ENCODE measurements at places on chromosomes 16 and 17. TPM values are rescaled to one million over a fixed set of nuclear protein-coding genes. Genes with fewer than 3 reads are reported as not detected.

CHMP6 gene
- 36.6 TPM for total RNA-seq

CFAP52 gene
- total RNA-seq = not detected

C16orf54 gene
- 21.3 TPM for total RNA-seq

DNA sequence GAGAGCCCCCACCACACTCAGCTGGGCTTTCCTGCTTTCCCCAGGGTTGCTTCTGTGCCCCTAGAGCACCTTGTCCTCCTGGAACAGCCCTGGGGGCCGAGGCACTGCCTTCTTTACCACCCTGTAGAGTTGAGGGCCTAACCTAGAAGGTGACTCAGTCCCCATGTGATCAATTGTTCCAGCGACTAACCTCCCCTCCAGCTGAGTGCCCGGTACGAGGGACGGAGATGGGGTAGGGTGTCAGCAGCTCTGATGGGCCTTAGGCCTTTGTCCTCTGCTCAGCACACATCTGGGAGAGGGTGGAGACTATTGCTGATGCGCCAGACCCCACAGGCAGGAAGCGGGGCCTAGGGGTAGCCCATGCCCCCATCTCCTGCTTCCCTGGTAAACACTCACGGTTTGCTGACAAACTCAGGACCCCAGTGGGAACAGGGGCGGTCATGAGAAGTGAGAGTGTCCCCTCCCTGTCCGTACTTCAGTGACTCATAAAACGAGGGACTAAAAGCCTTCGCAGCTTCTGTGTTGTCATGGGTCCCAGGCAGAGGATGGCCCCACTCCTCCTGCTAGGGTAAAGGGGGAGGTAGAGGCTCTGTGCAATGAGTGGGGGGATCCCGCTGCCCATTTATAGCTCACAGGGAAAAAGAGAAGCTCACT, 33.1 kb downstream of the NECAB2 start:
- H3K27me3 ChIP-seq = peaks cover 4% of the 10 kb centered on the region
- H3K4me3 ChIP-seq = no peak overlapping the region
- H3K36me3 ChIP-seq = no peaks in the 10 kb centered on the region
- no peaks in the 10 kb centered on the region for H3K4me1 ChIP-seq
- H3K27ac ChIP-seq = no peak overlapping the region

- no peaks in the 10 kb centered on the region for H3K36me3 ChIP-seq
- H3K4me1 ChIP-seq = no peaks in the 10 kb centered on the region
- no peak overlapping the region for H3K4me3 ChIP-seq
- H3K27ac ChIP-seq = no peak overlapping the region
- peaks cover 37% of the 10 kb centered on the region for H3K27me3 ChIP-seq
Measured at GRCh38 chr17:49578414-49578813, 2.7 kb downstream of the NXPH3 start.

GRCh38 chr16:76926595-76926994, 264.4 kb upstream of the MON1B start:
- no peak overlapping the region for H3K27ac ChIP-seq
- no peaks in the 10 kb centered on the region for H3K27me3 ChIP-seq
- no peaks in the 10 kb centered on the region for H3K4me1 ChIP-seq
- H3K36me3 ChIP-seq = no peaks in the 10 kb centered on the region

DNA sequence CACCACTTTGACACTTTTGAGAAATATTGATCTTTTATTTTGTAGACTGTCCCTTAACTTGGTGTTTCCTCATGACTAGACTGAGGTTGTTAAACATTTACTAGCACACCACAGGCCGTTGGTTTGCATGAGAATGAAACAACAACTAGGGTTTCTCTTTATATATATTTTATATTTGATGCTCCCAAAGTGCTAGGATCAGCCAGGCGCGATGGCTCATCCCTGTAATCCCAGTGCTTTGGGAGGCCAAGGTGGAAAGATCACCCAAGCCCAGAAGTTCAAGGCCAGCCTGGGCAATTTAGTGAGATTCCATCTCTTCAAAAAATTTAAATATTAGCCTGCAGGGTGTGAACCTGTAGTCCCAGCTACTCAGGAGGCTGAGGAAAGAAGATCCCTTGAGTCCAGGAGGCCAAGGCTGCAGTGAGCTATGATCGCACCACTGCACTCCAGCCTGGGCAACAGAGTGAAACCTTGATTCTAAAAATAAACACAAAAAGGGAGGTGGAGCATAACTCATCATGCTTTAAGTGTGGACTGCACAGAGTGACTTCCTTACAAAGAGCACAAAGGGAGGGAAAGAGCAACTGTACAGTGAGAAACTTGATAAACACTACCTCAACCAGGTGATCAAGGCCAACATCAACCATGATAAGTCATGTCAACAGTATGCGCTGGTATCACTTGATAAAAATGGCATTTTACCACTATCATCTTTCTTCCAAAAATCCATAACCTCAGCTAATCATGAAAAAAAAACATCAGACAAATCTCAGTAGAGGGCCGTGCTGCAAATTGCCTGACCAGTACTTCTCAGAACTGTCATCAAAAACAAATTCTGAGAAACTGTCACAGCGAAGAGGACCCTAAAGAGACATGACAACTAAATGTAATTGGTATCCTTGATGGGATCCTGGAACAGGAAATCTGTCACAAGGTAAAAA, 72.8 kb upstream of the ATF7IP2 start:
- no peaks in the 10 kb centered on the region for H3K27me3 ChIP-seq
- no peaks in the 10 kb centered on the region for H3K36me3 ChIP-seq
- peaks cover 17% of the 10 kb centered on the region for H3K4me1 ChIP-seq
- H3K4me3 ChIP-seq = no peak overlapping the region
- no peak for DNase-seq

DNA sequence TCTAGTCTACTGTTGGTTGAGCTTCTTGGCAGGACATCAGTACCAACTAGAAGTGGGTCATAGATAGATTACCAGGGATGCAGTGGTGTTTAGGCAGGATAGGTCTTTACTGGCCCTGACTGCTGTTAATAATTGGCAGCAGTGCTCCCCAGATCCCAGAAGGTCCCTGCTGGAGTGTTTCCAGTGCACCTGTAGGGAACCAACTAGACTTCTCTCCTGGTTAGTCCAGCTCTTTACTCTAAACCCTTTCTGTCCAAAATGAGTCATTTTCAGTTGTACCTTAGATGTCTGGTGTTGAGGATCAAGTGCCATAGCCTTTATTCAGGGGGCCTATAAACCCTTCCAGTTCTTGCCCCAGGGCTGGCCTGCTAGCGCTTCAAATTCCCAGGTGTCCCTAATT, 8.7 kb downstream of the POLR2C start:
- H3K27ac ChIP-seq = no peak overlapping the region
- H3K36me3 ChIP-seq = peaks cover 25% of the 10 kb centered on the region
- H3K27me3 ChIP-seq = no peaks in the 10 kb centered on the region
- peaks cover 13% of the 10 kb centered on the region for H3K4me1 ChIP-seq

- no peak overlapping the region for H3K27ac ChIP-seq
- no peak overlapping the region for H3K4me3 ChIP-seq
- peaks cover 46% of the 10 kb centered on the region for H3K36me3 ChIP-seq
- H3K4me1 ChIP-seq = peaks cover 51% of the 10 kb centered on the region
- H3K27me3 ChIP-seq = no peaks in the 10 kb centered on the region
Measured at GRCh38 chr16:11047939-11048800, 103.8 kb downstream of the CLEC16A start.

DNA sequence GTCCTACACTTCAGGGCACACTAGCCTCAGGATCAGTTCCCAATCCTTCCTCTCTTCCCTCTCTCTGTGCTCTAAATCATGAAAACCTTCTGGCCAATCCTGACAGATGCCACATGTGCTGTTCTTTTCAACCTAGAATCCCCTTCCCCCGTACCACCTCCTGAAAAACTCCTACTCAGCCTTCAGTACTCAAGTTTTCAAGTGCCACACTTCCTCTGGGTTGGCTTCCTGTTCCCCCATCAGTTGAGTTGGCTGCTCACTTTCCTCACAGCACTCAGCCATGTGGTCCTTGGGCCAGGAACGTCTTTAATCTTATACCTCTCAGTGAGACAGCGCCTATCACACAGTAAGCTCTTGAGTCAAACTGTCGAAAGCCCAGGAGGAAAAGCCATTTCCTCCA, 3.3 kb downstream of the ASPHD1 start:
- H3K27ac ChIP-seq = no peak overlapping the region
- H3K36me3 ChIP-seq = peaks cover 5% of the 10 kb centered on the region
- H3K27me3 ChIP-seq = peaks cover 11% of the 10 kb centered on the region
- H3K4me3 ChIP-seq = peak overlapping the region; percentile 27
- DNase-seq = no peak

DNA sequence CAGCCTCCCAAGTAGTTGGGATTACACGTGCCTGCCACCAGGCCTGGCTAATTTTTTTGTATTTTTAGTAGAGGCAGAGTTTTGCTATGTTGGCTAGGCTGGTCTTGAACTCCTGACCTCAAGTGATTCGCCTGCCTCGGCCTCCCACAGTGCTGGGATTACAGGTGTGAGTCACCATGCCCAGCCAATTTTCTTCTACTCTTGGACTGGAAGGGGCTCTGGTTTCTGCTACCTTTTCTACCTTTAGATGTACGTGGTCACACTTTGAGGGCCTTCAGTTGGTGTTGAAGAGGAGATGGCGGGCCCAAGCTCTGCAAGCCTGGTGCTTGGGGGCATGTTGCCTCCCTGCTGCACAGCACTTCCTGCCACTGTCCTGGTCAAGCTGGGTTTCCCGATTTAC, 173.6 kb downstream of the PRKCA start:
- H3K36me3 ChIP-seq = peaks cover 32% of the 10 kb centered on the region
- no peaks in the 10 kb centered on the region for H3K27me3 ChIP-seq
- H3K4me3 ChIP-seq = no peak overlapping the region
- H3K27ac ChIP-seq = no peak overlapping the region
- DNase-seq = no peak
- peaks cover 32% of the 10 kb centered on the region for H3K4me1 ChIP-seq

GRCh38 chr17:73658821-73659515, 14.7 kb upstream of the SDK2 start:
- no peaks in the 10 kb centered on the region for H3K4me1 ChIP-seq
- no peak overlapping the region for H3K4me3 ChIP-seq
- H3K27ac ChIP-seq = no peak overlapping the region
- H3K36me3 ChIP-seq = peaks cover 3% of the 10 kb centered on the region

GRCh38 chr17:45433159-45433535, 477 bp upstream of the ARHGAP27 start:
- DNase-seq = no peak
- H3K27me3 ChIP-seq = no peaks in the 10 kb centered on the region
- H3K27ac ChIP-seq = no peak overlapping the region
- peak overlapping the region; percentile 70 for H3K4me3 ChIP-seq
- peaks cover 21% of the 10 kb centered on the region for H3K4me1 ChIP-seq
- H3K36me3 ChIP-seq = peaks cover 3% of the 10 kb centered on the region

GRCh38 chr17:41784207-41784744, 2.2 kb downstream of the JUP start:
- H3K4me1 ChIP-seq = peaks cover 11% of the 10 kb centered on the region
- H3K4me3 ChIP-seq = no peak overlapping the region
- DNase-seq = no peak

DNA sequence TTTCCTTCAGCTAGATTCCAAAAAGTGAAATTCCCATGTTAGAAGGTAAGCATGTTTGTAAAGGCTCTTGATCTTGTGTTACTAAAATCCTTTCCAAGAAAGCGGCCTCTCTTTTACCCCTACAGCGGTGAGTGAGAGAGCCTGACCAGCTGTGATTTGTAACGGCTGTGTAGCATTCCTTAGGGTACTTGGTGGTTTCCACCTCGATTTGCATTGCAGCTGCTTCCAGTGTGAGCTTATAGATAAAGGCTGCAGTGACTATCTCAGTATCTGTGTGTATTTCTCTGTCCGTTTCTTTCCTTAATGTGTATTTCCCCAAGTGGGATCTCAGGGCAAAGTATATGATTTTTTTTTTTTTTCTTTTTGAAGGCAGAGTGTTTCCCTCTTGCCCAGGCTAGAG, 169.4 kb downstream of the SNX29 start:
- no peaks in the 10 kb centered on the region for H3K27me3 ChIP-seq
- H3K4me1 ChIP-seq = peaks cover 12% of the 10 kb centered on the region
- no peak overlapping the region for H3K27ac ChIP-seq
- no peak overlapping the region for H3K4me3 ChIP-seq
- DNase-seq = no peak

DNA sequence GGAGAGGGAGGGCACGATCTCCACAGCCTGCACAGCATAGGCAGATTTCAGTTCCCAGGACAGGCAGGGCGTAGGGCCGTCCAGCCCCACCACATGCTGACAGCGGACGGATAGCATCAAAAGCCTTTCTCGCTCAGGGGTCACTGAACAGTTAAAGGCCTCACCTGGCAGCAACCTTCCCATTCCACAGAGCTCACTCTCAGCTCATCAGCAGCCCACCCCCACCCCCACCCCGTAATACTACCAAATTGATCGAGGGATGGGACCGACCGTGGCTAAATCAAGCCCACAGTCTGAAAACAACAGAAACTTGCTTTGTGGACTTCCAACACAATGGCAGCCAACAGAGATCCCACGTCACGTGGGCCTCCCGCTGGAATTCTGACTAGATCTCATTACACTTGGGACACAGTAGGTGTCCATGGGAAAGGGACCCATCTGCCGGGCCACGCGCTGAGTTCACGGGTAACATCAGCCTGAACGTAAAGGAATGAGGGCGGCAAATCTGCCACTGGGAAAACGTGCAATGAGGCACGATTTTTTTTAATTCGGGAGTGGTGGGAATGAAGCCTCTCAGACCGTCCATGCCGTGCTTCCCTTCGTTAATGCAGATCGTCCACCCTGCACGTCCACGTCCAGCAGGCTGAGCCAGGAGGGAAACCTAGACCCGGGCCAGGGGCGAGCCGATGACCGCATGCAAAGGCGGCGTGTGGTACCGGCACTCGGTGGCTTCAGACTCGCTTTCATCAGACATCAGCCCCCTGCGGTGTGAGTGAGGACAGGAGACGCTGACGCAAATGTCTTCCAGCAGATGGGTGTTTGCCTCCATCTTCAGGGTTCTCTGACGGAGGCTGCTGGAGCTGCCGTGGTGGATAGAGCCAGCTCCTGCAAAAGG, 92.1 kb downstream of the TBC1D16 start:
- H3K4me3 ChIP-seq = no peak overlapping the region
- H3K27me3 ChIP-seq = peaks cover 2% of the 10 kb centered on the region
- H3K27ac ChIP-seq = peak overlapping the region; percentile 67
- H3K36me3 ChIP-seq = no peaks in the 10 kb centered on the region
- H3K4me1 ChIP-seq = peaks cover 9% of the 10 kb centered on the region

- H3K4me3 ChIP-seq = no peak overlapping the region
- H3K4me1 ChIP-seq = no peaks in the 10 kb centered on the region
- no peak overlapping the region for H3K27ac ChIP-seq
- DNase-seq = no peak
Measured at GRCh38 chr17:70938336-70938735, 769.0 kb downstream of the KCNJ2 start.
